Activated T-helper 2 cell treated with anti-CD3 and anti-CD28 coated beads, Interferon-gamma antibody, Interleukin-2, Interleukin-4, amounts not matched to agents 10 μg/mL and 5 μg/mL and 100 μg/mL, durations not matched to agents 14 hours and 24 hours and 36 hours (primary cell): ENCODE measurements at places on chromosomes 7 and 10. TPM values are rescaled to one million over a fixed set of nuclear protein-coding genes. Genes with fewer than 3 reads are reported as not detected.
A peak's percentile ranks its signal among the peaks of the same experiment; 100 is the strongest.

DNA sequence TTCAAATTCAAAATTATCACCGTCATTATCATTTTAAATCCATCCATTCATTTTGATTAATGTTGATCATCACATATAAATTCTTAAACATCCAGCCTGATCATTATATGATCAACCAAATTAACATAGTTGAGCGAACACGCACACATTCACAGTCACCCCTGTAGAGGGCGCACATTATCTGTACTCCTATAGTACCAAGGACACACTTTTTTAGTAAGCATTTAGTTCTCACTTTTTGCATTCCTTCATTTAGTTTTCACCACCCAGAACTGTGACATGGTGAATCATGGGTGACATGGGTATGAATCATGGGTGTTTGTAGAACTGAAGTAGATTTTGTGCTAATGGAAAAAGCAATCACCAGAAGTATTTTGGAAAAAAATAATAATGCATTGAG is 26.0 kb upstream of the ZNF735 start:
- H3K27me3 ChIP-seq: no peaks in the 10 kb centered on the region
- DNase-seq: no peak
- H3K36me3 ChIP-seq: no peaks in the 10 kb centered on the region
- H3K4me3 ChIP-seq: no peak overlapping the region
- H3K4me1 ChIP-seq: no peaks in the 10 kb centered on the region

DNA sequence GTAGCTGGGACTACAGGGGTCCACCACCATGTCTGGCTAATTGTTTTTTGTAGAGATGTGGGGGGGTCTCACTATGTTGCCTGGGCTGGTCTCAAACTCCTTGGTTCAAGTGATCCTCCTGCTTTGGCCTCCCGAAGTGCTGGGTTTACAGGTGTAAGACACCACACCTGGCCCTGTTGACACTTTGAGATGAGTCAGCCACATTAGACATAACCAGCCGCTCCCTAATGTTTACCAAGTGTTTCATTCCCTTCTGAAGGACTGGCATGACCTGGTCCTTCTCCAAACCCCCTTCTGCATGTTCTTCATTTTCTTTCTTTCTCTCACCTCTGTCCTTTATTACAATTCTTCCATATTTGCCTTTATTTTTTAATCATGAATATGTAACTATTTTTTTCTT is 67.8 kb downstream of the TAF3 start:
- H3K4me3 ChIP-seq: no peak overlapping the region
- H3K36me3 ChIP-seq: peaks cover 3% of the 10 kb centered on the region
- no peaks in the 10 kb centered on the region for H3K27me3 ChIP-seq
- DNase-seq: no peak
- peaks cover 29% of the 10 kb centered on the region for H3K4me1 ChIP-seq

DNA sequence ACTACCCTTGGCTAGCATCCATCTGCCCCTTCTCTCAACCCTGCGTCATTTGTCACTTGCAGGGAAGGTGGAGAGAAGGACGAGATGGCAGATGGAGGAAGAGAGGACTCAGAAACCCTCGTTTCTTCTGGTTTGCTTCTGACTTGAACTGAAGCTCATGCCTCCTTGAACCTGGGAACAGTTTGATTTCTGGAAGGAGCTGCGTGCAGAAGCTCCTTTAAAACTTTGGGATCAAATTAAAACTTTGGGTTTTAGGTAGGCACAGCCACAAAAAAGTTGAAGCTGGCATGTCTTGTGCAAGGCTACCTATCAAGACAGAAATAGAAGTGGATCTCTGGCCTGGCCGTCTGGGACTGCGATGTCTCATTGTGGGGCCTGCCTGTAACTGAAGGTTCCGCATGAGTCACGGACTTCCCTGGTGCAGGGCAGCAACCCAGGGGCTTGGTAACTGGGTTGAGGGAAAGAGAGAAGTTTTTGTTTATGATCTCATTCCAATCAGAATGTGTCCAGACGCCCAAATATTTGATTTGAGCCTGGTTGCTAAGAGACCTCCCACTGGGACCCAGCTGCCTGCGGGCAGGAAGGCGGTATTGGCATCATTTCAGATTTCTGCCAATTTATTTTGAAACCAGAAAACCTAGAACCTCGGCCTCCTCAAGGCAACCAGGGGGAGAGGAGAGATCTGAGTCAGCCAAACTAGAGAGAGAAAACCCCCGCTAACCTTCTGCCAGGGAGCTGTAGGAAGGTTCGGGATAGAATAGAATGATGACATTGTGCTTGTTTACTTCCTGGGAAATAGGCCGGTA is 15.8 kb upstream of the CAMK1D start:
- DNase-seq: no peak
- H3K4me1 ChIP-seq: peaks cover 7% of the 10 kb centered on the region
- H3K27ac ChIP-seq: peak overlapping the region; percentile 46
- no peaks in the 10 kb centered on the region for H3K36me3 ChIP-seq
- H3K4me3 ChIP-seq: no peak overlapping the region
- peaks cover 12% of the 10 kb centered on the region for H3K27me3 ChIP-seq

GRCh38 chr7:2826771-2827170 is 17.3 kb downstream of the GNA12 start:
- H3K4me1 ChIP-seq: peaks cover 14% of the 10 kb centered on the region
- H3K4me3 ChIP-seq: no peak overlapping the region
- DNase-seq: no peak
- H3K36me3 ChIP-seq: peaks cover 4% of the 10 kb centered on the region
- H3K27me3 ChIP-seq: no peaks in the 10 kb centered on the region

DNA sequence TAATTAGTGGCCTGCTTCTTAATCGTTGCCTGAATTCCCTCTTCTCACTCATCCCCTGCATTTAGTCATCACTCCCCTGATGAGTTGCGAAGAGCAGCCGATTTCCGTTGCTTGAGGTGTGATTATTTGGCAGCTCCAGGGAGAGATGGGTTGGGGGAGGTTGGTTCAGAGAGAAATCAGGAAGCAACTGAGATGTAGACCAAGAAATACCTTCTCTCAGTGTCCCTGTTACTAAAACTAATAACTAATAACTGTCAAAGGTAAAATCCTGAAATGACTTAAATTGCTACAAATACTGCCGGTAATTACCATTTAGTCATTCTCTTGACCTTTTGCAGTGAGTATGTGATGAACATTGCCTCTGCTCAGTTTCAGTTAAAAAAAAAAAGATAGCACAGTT is 76.9 kb downstream of the ELMO1 start:
- no peak for DNase-seq
- no peak overlapping the region for H3K4me3 ChIP-seq
- H3K4me1 ChIP-seq: peaks cover 28% of the 10 kb centered on the region
- H3K27me3 ChIP-seq: peaks cover 25% of the 10 kb centered on the region
- peaks cover 22% of the 10 kb centered on the region for H3K36me3 ChIP-seq
- H3K27ac ChIP-seq: no peak overlapping the region

GRCh38 chr10:13939391-13939790 is 352.6 kb downstream of the PRPF18 start:
- no peaks in the 10 kb centered on the region for H3K36me3 ChIP-seq
- H3K4me1 ChIP-seq: no peaks in the 10 kb centered on the region
- peaks cover 11% of the 10 kb centered on the region for H3K27me3 ChIP-seq

DNA sequence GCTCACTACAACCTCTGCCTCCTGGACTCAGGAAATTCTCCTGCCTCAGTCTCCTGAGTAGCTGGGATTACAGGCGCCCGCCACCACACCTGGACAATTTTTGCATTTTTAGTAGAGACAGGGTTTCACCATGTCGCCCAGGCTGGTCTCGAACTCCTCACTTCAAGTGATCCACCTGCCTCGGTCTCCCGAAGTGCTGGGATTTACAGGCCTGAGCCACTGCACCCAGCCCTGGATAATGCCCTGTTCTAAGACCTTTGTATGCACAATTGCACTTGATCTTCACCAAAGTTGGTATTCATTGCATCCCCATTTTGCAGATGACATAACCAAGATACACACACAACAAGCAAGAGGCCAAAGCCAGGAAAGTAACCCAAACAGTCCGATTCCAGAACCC is 97.7 kb upstream of the CARD11 start:
- H3K27ac ChIP-seq: no peak overlapping the region
- H3K27me3 ChIP-seq: peaks cover 5% of the 10 kb centered on the region
- no peaks in the 10 kb centered on the region for H3K4me1 ChIP-seq
- no peak for DNase-seq

- H3K4me1 ChIP-seq: peaks cover 26% of the 10 kb centered on the region
- H3K36me3 ChIP-seq: peaks cover 64% of the 10 kb centered on the region
- peak overlapping the region; percentile 77 for H3K27ac ChIP-seq
- H3K4me3 ChIP-seq: no peak overlapping the region
- no peaks in the 10 kb centered on the region for H3K27me3 ChIP-seq
These were observed 73.8 kb downstream of the CUL1 start for GRCh38 chr7:148772297-148773089.

GRCh38 chr10:90018819-90019218 is 317.4 kb downstream of the KIF20B start:
- no peak overlapping the region for H3K27ac ChIP-seq
- H3K4me1 ChIP-seq: no peaks in the 10 kb centered on the region
- H3K27me3 ChIP-seq: no peaks in the 10 kb centered on the region
- DNase-seq: no peak

GRCh38 chr10:111200505-111201186 is 123.8 kb downstream of the ADRA2A start:
- H3K27ac ChIP-seq: no peak overlapping the region
- no peak for DNase-seq
- H3K36me3 ChIP-seq: no peaks in the 10 kb centered on the region
- no peaks in the 10 kb centered on the region for H3K27me3 ChIP-seq
- no peaks in the 10 kb centered on the region for H3K4me1 ChIP-seq
- H3K4me3 ChIP-seq: no peak overlapping the region

DNA sequence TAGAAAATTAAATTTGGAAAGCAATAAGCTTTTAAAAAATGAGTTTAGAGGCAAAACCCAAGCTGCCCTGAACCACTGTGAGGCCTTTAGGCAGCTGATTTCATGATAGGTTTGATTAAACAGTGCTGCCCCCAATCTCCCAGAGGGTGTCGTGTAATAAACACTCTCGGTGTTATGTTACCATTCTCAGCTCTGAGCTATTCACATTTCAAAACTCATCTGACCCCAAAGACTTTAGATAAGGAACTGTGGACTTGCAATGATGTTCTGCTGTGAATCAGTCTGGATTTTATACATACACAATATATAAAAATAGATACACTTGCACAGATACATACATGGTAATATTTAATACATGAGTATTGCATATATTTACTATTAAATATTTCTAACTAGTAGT is 120.4 kb downstream of the MALRD1 start:
- H3K27ac ChIP-seq: no peak overlapping the region
- no peak for DNase-seq
- H3K27me3 ChIP-seq: no peaks in the 10 kb centered on the region

GRCh38 chr10:78972160-78972946 is 96.4 kb upstream of the ZMIZ1 start:
- H3K4me1 ChIP-seq: peaks cover 26% of the 10 kb centered on the region
- H3K36me3 ChIP-seq: no peaks in the 10 kb centered on the region
- no peaks in the 10 kb centered on the region for H3K27me3 ChIP-seq
- no peak for DNase-seq

DNA sequence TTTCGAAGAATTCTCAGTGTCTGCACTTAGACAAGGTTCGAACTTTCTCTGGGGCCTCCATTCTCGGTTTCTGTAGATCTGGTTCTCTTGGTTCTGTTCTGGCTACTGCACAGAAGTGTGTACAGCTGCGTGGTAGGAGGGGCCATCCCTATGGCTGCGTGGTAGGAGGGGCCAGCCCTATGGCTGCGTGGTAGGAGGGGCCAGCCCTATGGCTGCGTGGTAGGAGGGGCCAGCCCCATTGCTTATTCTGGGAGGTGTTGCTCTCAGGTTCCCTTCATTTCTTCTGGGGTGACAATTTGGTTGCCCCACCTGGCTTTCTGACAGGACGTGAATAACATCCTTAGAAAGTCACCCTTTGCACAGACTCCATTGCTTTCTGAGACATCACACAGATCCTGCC is 65.2 kb upstream of the CHST15 start:
- no peak overlapping the region for H3K4me3 ChIP-seq
- DNase-seq: no peak
- no peak overlapping the region for H3K27ac ChIP-seq
- no peaks in the 10 kb centered on the region for H3K4me1 ChIP-seq
- peaks cover 9% of the 10 kb centered on the region for H3K27me3 ChIP-seq

- peaks cover 12% of the 10 kb centered on the region for H3K36me3 ChIP-seq
- DNase-seq: no peak
- H3K27ac ChIP-seq: no peak overlapping the region
- no peaks in the 10 kb centered on the region for H3K27me3 ChIP-seq
- H3K4me3 ChIP-seq: peak overlapping the region; percentile 8
These were observed 2.8 kb upstream of the REPIN1 start for GRCh38 chr7:150365673-150366398.

DNA sequence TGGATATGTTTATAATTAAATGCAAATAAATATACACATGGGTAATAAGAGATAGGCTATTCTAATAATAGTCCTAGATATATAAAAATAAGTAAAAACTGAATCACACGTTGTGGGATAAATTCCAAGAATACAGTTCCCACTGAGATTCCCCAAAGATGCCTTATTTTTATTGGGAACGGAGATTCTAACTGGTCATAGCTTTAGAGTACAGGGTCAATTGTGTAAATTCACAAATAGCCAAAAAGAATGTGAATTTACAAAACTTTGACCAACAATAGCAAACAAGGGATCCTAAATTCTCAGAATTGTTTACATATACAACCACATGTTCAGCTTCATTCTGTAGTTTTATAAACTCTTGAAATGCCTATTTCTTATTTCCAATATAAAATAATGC is 65.0 kb downstream of the VSTM4 start:
- H3K27ac ChIP-seq: no peak overlapping the region
- peaks cover 5% of the 10 kb centered on the region for H3K4me1 ChIP-seq
- DNase-seq: no peak
- no peaks in the 10 kb centered on the region for H3K36me3 ChIP-seq

- H3K4me3 ChIP-seq: no peak overlapping the region
- no peak overlapping the region for H3K27ac ChIP-seq
- H3K36me3 ChIP-seq: peaks cover 13% of the 10 kb centered on the region
- DNase-seq: no peak
- H3K4me1 ChIP-seq: peaks cover 30% of the 10 kb centered on the region
These were observed 196.0 kb downstream of the RNLS start for GRCh38 chr10:88386821-88387773.

GRCh38 chr7:137417464-137417863 is 73.9 kb upstream of the PTN start:
- H3K27me3 ChIP-seq: no peaks in the 10 kb centered on the region
- no peak for DNase-seq

- H3K4me1 ChIP-seq: no peaks in the 10 kb centered on the region
- H3K27me3 ChIP-seq: no peaks in the 10 kb centered on the region
- no peaks in the 10 kb centered on the region for H3K36me3 ChIP-seq
- H3K27ac ChIP-seq: no peak overlapping the region
These were observed 115.5 kb upstream of the ZMIZ1 start for GRCh38 chr10:78953113-78953798.

GRCh38 chr10:49269523-49269922 is 29.4 kb upstream of the C10orf71 start:
- H3K27me3 ChIP-seq: peaks cover 17% of the 10 kb centered on the region
- no peak overlapping the region for H3K27ac ChIP-seq
- H3K4me1 ChIP-seq: peaks cover 5% of the 10 kb centered on the region
- no peaks in the 10 kb centered on the region for H3K36me3 ChIP-seq

The TMEM273 gene
- total RNA-seq: 53.2 and 58.4 TPM in 2 replicates

The IL2RA gene
- 1,777 and 1,808 TPM in 2 replicates for total RNA-seq

The PPP1R9A gene
- not detected in 2 replicates for total RNA-seq

The DRGX gene
- total RNA-seq: not detected in 2 replicates

The SFTPD gene
- total RNA-seq: not detected in 2 replicates

The PNLIPRP1 gene
- total RNA-seq: not detected in 2 replicates

The SPAG6 gene
- 0.14 and 0.62 TPM in 2 replicates for total RNA-seq

The TMEM229A gene
- not detected in 2 replicates for total RNA-seq

The SLC13A1 gene
- total RNA-seq: not detected in 2 replicates

The TRIM74 gene
- total RNA-seq: 0.43 and 0.69 TPM in 2 replicates

The GPR85 gene
- total RNA-seq: not detected in 2 replicates

The NKX2-3 gene
- total RNA-seq: not detected in 2 replicates

The CFAP43 gene
- total RNA-seq: 0.07 TPM in 1 of 2 replicates, not detected in the other

The CHST15 gene
- 0.07 TPM in 1 of 2 replicates, not detected in the other for total RNA-seq
